NK-92 treated with Interleukin-12 subunit alpha and Interleukin-12 subunit beta, amount 100 ng/mL, for 24 hours (cell line): ENCODE measurements at places on chromosomes 1 and 21.

GRCh38 chr21:41726970-41727783 lies 39.7 kb downstream of the RIPK4 start:
- no peak for DNase-seq

DNA sequence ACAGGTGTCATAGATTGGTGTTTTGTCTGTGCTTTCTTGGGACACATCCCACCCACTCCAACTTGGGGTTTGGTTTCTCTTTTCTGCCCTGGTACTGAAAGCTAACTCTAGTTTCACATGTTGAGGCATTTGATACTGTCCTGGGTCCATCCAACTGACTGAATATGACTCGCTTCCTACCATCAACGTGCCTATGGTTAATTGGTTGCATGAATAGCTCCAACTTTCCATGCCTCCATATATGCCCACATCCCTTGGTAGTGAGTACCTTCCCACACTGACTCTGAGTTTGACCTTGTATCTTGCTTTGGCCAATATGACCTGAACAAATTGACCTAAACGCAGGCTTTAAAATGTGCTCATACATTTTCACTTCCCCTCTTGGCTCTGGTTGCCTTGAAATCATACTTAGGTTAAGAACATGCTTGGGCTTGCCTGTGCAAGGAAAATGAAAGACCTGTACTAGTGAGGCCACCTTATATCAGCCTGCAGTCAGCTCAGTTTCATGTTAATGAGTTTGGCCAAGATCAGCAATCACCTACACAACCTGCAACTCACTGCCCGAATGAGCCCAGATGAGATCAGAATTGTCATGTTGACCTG lies 81.0 kb upstream of the KCNK2 start:
- DNase-seq, result no peak

GRCh38 chr21:43605320-43606215 lies 53.7 kb downstream of the HSF2BP start:
- DNase-seq, result no peak

- DNase-seq, result no peak
Observed at GRCh38 chr21:17523007-17523451, 10.2 kb downstream of the CXADR start.

GRCh38 chr21:32257962-32258785 lies 20.7 kb downstream of the MIS18A start:
- peak; percentile 5 for DNase-seq
